ENCODE measurements at places on chromosomes 3 and 15.
A peak's percentile ranks its signal among the peaks of the same experiment; 100 is the strongest.

DNA sequence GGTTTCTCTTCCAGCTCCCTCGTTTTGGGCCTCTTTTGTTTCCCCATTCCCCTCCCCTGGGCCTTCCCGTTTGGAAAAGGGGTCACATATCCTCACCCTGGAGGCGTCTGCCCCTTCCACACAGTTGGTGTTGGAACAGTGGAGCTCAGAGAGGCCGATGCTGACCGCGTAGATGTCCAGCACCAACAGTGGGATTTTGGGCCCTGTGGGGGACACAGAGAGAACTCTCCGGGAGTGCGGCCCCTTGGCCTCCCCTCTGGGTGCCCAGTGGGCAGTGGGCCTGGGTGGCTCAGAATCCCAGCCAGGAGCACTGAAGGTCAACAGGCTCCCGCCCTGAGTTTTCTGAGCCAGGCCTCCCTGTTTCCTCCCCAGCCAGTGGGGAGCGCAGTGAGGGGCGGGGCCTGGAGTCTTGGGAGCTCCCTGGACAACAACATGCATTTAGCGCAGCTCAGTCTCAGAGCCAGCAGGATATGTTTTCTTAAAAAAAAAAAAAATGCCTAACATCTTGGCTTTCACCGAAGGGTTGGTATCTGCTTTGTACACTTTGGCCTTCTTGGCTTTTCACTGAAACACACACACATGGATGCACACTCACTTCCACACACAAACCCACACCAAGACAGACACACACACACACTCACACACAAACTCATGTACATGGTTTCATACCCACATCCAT is 670 bp upstream of the ISLR start:
- no peak for DNase-seq

DNA sequence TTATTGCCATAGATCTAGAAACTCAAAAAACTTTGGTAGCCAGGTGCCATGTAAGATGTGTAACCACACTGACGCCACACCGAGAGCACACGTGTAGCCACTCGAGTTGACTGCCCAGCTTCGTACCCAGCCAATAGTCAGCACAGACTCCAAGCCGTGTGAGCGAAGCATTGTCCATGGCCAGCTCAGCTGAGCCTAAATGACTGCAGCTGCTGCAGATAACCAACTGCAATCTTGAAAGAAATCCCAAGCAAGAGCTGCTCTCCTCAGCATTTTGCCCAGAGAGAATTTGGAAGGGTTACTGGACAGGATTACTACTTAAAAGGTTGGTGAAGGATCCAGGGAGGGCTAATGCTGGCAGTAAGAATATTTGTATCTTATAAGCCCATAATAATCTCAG is 193.0 kb upstream of the THRB start:
- no peak for DNase-seq

GRCh38 chr3:39870706-39871105 is 61.3 kb downstream of the MYRIP start:
- no peak for DNase-seq

DNA sequence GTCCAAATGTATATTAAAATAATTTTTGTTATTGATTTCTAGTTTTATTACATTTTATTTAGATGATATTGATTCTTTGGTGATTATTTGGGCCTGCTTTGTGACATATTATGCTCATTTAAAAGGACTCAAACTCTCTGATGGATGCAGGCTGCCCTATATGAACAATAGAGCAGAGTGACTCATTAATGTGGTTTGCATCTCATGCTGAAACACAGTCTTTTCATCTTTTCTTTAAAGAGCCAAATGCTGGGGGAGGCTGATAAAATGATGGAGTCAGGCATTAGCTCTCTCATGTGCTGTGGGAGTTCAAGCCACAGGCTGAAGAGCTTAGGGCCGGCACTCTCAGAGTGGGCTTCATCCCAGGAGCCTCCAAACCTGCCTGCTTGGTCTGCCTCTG is 7.2 kb downstream of the PLA1A start:
- DNase-seq, result no peak

DNA sequence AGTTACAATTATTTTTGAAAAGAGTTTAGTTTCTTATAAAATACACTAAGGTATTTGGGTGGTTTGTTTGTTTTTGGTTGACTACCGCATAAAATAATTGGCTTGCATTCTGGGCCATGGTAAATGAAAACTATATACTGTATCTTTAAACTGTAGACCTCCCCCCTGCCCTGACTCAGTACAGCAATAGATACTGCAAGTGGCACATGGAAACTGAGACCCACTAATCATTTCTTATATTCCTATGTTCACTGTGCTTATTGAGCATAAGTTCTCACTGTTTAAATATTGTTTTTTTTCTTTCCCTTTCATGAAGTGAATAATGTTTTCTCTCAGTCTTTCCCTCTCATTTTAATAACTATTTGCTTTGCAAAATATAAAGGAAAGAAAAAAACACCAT is 45.8 kb downstream of the RASA2 start:
- no peak for DNase-seq

DNA sequence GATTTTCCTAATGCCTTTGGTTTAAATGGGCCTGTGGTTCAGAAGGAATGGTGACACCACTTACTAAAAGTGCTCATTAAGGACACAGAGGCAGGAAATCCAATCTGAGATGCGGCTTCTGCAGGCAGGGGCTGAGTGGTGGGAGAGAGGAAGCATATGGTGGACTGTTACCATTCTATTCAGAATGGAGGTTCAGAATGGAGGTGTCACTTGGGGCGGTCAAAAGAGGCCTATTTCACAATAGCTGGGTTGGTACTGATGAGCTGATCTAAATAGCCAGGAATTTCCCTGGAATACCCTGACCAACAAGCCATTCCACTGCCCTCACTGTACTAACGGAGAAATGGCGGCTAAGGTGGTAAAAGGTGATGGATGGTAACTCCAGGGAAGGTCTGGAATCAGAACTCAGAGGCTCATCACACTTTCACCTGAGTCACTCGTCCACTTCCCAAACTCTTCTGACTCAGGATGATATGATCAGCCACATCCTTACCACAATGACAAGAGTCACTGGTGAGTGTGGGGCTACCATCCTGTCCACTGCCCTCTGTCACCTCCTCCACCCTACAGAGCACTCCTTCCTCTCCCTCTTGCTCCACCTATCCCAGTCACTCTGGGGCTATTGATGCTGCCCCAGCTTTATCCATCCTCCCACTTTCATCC is 15.7 kb downstream of the RFT1 start:
- no peak for DNase-seq

GRCh38 chr3:126081618-126082361 is 2.1 kb downstream of the SLC41A3 start:
- DNase-seq, result no peak

GRCh38 chr3:43105596-43106292 is at the start of gene POMGNT2:
POMGNT2 (minus strand) TSS chr3:43106079; CDS start chr3:43081431, 24,648 bp downstream.
- DNase-seq, result no peak

GRCh38 chr3:86995537-86995936 is 4.6 kb upstream of the VGLL3 start:
- DNase-seq, result peak; percentile 75

DNA sequence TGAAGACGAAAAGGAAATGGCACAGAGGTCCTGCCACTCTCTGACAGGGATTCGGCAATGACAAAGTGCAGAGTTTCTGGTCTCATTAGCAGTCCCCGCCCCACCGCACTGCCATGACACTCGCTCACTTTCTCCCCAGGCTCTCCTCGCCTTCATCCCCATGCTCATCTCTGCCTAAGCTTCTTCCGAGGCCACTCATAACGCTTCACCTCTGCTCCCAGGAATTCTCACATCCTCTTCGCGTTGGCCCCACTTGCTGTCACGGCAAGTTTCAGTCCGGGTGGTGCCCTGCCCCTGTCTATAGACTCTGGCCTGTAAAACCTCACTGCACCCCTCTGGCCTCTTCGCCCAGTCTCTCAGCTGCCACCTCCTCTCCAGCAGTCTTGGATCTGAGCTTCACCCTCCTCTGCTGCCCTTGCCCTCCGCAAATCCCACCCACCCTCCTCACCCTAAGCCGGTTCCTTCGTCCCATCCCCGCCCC is 654 bp downstream of the RUBCN start:
- no peak for DNase-seq

DNA sequence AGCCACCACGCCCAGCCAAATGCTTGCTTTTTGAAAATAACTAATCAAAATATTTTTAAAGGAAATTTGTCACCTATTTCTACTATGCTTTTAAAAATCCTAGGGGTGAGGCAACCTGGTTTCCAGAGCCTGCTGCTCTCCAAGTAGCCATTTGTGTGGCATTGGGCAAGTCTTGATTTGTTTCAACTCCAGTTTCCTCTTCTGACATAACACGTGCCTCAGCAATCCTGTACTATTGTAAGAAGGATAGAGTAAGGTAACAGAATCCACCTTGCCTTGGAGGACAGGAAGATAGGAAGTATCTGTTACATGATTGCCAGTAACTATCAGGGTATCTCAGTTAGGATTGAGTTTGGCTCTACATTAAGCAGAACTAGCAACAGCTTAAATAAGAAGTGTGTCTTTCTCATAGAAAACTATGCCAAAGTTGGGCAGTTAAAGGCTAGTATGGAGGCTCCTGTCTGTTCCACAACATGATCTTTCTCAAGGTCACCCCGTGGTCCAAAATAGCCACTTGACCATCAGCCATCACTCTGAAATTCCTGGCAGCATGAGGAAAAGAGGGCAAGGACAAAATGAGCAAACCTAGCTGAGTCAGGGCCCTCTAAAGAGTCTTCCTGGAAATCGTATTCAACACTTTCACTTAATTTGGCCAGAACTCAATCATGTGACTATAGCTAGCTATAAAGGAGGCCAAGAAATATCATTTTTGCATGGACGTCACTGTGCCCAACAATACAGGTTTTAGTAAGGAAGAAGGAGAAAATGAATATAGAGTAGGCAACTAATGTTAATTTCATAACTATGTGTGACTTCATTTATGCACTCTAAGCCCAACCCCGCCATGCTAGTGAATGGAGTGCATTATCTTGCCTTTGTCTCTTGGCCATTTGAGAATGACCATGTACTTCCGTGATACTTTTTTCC is 66.1 kb downstream of the HMG20A start:
- DNase-seq, result no peak

- DNase-seq, result no peak
Measured at GRCh38 chr3:179887295-179887943, 149.3 kb downstream of the PEX5L start.

DNA sequence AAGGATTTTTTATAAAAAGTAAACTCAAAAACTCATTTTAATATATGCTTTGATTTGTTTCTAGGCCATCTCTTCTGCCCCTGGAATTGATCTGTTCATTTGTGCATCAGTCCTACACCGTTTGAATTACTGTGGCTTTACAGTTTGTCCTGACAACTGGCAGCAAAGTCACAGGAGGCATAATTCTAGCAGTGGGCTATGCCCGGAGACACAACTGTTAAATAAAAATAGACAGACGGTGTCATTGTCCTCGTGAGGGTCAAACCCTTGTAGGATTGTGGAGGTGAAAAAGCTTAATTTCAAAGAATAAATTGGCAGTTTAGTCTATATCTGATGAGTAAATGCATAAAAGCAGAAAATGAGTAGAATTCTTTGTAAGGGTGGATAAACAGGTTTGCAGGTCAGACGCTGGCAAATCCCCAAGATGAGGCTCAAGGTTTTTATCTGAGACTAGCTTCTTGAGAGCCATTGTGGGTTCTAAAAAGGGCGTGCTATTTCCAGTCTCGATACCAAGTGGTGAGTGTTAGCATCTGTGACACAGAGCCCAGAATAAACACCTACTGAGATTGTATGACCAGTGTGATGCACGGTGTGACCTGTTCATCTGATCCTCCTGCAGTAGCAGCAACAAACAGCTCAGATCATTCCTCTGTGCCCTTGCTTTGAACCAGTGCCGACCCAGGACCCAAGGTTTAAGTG is 51.5 kb upstream of the SLCO3A1 start:
- DNase-seq, result no peak

- DNase-seq, result no peak
Measured at GRCh38 chr15:91790836-91791235, 62.7 kb upstream of the SLCO3A1 start.

DNA sequence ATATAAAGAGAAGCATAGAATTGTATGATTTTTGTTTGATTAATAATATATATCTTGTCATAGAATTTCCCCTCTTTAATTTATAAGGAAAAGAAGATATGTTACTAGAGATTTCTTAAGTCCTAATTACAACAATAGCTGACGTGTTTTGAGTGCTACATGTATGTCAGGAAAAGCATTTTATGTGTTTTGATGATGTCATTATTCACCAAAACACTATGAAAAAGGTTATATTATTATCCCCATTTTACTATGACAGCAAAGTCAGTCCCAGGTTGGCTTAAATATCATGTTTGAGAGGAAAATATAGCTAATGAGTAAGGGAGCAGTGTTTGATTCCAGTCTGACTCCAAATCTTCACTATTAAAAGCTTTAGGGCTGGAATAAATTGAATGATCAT is 428.4 kb upstream of the GOLIM4 start:
- no peak for DNase-seq

DNA sequence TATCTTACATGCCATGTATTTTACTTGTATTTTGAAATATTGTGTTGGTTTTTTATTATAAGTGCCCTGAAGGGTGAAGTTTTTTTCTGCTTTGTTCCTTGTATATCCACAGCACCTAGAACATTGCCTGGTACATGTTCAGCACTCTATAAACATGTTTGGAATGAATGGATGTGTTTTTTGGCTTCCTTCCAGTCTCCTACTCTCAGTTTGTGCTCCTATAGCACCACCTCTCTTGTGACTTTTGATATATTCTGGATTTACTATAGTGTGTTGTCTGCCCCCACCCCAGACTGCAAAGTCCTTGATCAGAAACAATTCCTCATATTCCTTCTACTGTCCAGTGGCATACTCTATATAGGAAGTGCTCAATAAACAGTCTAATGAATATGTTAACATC is 60.6 kb downstream of the PLCL2 start:
- DNase-seq, result no peak

All from AG04449 (cell line).